D341Med (cell line): ENCODE measurements at places on chromosomes 11 and 22.
A peak's percentile ranks its signal among the peaks of the same experiment; 100 is the strongest.

DNA sequence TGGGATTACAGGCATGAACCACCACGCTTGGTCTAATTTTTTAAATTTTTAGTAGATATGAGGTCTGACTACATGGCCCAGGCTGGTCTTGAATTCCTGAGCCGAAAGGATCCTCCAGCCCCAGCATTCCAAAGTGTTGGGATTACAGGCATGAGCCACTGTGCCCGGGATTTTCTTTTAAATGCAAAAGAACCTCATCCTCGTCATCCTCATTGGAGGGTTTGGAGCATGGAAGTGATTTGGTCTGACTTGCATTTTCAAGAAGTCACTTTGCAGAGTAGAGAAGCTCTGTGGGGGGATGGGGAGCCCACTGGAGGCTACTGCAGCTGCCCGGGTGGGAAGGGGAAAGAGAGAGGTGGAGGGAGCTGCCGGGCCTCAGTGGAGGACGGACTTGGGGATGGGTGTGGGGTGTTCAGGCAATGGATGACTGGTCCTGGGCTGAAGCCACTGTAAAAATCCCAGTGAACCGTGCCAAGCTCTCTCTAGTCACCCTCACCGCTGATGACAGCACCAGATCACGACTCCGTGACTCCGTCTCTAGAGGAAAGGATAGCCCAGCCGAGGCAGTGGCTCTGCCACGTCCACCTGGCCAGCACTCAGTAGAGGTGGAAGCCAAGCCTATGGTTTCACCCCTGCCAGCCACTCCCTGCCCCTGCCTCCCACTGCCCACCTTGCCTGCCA lies 32.8 kb upstream of the SLC22A12 start:
- DNase-seq = no peak

GRCh38 chr11:108758458-108758857 lies 93.6 kb downstream of the DDX10 start:
- no peak for DNase-seq

DNA sequence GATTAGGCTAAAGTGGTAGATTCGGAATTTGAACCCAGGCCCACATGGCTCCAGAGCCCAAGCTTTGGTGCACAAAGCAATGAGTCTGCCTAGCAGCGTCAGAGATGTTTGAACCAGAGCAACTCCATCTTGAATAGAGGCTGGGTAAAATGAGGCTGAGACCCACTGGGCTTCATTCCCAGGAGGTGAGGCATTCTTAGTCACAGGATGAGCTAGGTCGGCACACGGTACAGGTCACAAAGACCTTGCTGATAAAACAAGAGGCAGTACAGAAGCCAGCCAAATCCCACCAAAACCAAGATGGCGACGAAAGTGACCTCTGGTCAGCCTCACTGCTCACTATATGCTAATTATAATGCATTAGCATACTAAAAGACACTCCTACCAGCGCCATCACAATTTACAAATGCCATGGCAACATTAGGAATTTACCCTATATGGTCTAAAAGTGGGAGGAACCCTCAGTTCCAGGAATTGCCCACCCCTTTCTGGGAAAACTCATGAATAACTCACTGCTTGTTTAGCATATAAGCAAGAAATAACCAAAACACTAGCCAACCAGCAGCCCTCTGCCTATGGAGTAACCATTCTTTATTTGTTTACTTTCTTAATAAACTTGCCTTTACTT lies 40.3 kb upstream of the DAGLA start:
- no peak for DNase-seq

- DNase-seq = no peak
Measured at GRCh38 chr11:44955015-44955738, 4.5 kb upstream of the TP53I11 start.

DNA sequence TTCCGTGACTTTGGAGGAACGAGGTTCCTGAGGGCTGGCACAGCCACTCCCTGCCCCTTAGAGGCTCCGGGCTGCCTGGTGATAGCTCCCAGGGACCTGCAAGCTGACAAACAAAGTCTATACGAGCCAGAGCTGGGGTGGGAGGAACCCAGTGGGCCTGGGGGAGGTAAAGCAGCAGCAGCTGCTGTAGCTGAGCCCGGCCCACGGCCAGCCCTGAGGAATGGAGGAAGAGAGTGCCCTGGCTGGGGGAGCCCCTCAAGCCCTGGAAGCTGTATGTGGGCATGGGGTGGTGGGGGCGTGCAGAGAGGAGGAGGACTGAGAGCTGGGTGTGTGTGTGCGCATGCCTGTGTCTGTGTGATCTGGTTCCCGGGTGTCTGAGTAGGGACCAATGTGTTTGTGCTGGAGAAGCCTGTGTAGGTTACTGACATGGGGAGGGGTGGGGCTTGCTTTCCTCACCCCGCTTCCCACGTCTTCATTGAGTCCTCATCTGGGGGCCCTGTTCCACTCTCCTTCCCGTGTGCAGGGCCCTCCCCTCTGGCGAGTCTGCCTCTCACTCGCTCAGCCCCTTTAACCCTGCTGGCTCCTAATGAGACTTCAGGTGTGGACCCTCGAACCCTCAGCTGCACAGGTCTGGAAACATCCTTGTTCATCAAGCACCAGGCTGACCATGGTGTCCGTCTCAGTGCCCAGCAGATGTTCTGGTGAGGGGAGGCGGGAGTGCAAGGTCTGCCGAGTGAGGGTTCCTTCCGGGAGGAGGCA lies 10.8 kb downstream of the ST3GAL4 start:
- no peak for DNase-seq

- DNase-seq = no peak
Measured at GRCh38 chr22:46617207-46617985, 2.8 kb upstream of the GRAMD4 start.

DNA sequence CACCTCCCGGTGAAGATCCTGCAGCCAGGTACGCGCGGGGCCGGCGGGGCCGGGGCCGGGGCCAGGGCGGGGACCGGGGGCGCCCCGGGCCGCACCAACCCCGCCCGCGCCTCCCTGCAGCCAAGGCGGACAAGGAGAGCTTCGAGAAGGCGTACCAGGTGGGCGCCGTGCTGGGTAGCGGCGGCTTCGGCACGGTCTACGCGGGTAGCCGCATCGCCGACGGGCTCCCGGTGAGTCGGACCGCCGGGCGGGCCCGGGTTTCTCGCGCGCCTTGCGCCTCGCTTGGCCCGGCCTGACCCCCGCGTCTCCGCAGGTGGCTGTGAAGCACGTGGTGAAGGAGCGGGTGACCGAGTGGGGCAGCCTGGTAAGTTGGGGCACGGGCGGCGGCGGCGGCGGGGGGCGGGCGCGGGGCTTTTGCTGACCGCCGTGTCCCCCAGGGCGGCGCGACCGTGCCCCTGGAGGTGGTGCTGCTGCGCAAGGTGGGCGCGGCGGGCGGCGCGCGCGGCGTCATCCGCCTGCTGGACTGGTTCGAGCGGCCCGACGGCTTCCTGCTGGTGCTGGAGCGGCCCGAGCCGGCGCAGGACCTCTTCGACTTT lies 531 bp downstream of the PIM3 start:
- no peak for DNase-seq

GRCh38 chr11:57763568-57763967 lies 2.0 kb downstream of the CTNND1 start:
- peak; percentile 41 for DNase-seq

DNA sequence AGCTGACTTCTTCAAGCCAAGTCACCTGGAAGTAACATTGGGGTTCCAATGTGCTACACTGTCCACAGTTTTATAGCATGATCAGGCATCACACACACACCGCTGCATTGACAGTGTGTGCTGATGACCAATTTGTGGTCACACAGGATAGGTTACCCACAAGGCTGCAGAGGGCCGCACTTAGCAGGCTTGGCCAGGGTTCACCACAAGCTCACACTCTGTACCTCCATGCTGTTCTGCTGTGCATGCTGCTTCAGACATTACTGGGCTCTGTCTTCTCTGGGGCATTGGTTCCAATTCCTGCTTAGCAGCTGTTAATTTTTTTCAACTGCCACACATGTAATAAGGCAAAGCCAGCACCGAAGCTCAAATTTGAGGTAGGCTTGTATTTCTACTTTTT lies 11.0 kb upstream of the NRIP3 start:
- DNase-seq = no peak

DNA sequence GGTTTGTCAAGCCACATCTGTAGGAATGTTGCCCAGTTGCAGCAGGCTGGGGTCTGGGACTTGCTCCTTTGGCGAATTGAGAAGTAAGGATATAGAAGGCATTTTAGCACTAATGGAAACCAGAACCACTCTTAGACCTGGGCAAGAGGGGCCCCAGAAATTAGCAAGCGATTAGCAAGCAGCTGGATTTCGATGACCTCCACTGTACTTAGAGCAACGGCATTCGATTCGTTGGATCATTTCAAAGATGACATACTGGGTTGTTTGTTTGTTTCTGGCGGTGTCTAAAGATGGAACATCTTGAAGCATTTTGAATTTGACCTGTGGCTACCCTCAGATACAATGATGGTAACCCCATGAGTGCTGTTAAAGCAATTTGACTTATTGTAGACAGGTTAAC lies 1.2 kb upstream of the CDPF1 start:
- no peak for DNase-seq

DNA sequence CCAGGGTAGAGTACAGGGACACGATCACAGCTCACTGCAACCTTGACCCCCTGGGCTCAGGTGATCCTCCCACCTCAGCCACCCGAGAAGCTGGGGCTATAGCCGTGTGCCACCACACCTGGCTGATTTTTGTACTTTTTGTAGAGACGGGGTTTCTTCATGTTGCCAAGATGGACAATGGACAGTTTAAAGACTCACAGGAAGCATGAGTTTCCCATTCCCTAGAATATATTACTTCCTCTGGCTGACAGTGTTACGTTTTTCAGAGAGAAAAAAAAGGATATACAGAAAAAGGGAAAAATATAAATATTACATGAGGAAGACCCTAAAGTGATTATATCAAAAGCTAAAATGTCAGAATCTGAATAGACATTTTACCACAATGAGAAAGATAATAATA lies 72.3 kb downstream of the RSF1 start:
- DNase-seq = no peak

DNA sequence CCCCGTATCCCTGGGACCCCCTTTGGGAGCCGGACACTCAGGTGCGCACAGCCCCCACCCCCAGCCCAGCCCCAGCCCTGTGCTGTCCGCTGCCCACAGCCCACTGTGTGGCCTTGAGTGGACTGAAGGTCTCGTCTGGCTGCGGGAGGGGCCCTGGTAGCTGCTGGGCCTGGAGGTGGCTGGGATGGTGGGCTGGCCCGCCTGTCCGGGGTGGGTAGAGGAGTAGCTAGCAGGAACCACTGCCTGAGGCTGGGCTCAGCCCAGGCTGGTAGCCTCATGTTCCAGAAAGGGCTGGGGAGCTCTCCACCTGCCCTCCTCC lies 4.6 kb upstream of the MUC6 start:
- DNase-seq = no peak

GRCh38 chr11:70854201-70854600 lies 398.2 kb downstream of the SHANK2 start:
- no peak for DNase-seq

- no peak for DNase-seq
Measured at GRCh38 chr11:19512618-19513017, 200.0 kb upstream of the NAV2 start.

- no peak for DNase-seq
Measured at GRCh38 chr11:63804259-63804658, 9.0 kb upstream of the SPINDOC start.

GRCh38 chr11:44627911-44628729 lies 62.7 kb downstream of the CD82 start:
- peak; percentile 13 for DNase-seq

DNA sequence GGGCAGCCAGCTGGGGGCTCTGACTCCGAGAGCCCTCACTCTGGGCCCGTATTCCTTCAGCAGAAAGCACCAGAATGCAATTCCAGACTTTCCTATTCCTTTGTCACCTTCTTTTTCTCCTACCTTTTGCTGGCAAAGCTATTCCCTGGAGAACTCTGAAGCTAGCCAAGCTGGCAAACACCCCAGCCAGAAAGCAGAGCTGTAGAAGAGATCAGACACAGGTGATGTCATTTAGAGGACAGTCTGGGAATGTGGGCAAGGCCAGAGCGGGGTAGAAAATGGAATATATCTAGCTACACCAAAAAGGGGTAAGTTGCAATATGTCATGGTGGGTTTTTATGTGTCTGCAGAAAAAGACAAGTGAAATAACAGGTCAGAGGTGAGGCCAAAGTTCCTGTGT lies 205.1 kb downstream of the NXPE2 start:
- no peak for DNase-seq

GRCh38 chr22:37079668-37080171 lies 28.2 kb downstream of the KCTD17 start:
- no peak for DNase-seq

DNA sequence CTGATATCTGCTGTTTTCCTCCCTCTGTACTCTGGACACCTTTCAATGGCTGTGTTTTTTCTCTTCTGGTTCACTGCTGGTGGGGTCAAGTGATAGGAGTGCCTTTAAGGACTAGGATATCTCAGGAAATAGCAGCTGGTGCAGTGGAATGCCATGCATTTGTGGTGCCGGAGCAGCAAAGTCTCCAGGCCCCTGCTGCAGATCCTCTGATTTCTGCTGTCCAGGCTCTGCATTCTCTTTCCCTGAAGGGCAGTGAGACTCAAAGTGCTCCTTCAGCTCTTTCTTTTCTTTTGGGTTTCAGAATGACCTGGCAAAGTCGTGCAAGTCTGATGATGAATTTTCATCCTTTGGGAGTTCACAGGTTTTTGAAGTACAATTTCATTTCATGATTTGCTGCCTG lies 774.3 kb downstream of the FAM181B start:
- no peak for DNase-seq

- no peak for DNase-seq
Measured at GRCh38 chr11:34181251-34181650, 75.8 kb downstream of the NAT10 start.

GRCh38 chr11:18088966-18089365 lies 16.9 kb downstream of the SAAL1 start:
- no peak for DNase-seq

DNA sequence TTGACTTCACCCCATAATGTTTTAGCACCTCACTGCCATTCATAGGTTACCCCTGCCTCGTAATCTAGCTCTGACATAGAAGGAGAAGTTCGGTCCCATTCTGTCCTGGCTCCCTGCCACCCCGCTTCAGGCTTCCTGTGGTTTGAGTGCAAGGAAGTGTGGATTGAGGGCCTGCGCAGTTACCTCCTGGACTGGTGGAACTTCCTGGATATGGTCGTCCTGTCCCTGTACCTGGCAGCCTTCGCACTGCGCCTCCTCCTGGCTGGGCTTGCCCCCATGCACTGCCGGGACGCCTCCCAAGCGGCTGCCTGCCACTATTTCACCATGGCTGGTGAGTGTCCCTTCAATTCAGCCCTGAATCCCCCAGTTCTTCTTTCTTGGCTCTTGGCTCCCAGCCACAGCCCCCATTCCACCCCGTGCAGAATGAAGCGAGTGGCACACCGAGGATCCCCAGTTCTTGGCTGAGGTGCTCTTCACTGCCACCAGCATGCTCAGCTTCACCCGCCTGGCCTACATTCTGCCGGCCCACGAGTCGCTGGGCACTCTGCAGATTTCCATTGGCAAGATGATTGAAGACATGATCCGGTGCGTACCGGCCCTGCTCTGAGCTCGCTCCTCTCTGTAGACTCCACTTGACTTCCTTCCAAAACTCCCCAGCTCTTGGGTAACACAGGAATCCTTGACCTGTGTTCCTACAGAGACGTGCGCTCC lies 15.4 kb downstream of the ART5 start:
- no peak for DNase-seq
